Thyroid gland (tissue), 4 donors: ENCODE measurements at places on chromosomes 7 and 10.

GRCh38 chr7:20932785-20933527, 146.3 kb upstream of the SP8 start:
- no peak for DNase-seq

DNA sequence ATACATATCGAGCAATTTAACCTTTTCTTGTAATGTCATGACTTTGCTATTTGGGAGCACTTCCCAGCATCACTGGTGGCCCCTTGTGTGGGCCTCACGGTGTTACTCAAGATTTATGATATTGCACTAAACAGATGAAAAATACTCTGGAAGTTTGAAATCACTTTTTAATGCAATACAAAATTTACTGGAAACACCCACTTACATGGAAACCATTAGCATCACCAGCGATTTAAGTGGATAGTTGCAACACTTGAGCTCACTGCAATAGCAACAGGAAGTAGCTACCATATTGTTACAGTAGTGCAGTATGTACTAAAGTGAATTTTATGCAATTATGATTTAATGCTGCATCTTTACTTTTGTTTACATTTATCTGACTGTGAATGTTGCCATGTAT, 184.4 kb downstream of the MDFIC start:
- no peak for DNase-seq

- DNase-seq, result no peak
Observed at GRCh38 chr7:80830584-80831285, 88.1 kb downstream of the SEMA3C start.

- DNase-seq, result peak; percentile 32
Observed at GRCh38 chr10:71331736-71332135, 12.7 kb downstream of the SLC29A3 start.

DNA sequence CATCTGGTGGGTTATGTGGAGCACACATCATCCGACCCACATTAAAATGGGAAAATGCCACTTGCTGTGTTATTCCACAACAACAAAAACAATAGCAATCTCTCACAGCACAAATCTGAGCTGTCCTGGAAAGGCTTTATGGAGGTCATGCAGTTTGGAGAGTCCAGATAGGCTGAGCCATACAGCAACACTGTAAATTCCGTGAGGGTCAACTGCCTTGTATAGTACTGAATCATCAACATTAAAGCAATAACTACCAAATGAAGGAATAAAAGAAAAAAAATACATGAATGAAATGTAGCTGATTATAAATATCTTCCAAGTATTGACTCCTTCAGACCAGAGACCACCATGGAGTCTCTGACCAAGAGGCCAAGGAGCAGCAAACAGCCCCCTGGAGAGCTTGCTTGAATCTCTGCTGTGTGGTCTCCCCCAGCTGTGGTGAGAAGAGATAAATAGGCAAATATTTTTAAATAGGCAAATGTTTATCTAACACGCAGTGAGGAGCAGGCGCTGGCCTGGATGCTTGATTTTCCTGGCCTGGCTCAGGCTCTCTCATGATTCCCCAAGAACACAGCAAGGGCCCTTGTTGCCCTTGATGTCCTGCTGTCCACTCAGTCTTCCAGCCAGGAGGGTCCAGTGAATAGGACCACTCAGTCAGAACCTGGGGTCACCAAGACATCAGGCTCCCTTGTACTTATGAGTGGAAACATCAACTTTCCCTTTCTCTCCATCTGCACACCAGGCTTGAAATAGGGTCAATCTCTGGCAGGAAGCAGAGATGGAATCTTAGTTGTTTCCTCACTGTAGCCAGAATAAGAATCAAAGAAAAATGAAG, 1021.3 kb downstream of the XPNPEP1 start:
- DNase-seq, result no peak

- DNase-seq, result no peak
Observed at GRCh38 chr7:74338366-74339108, 49.3 kb downstream of the CLIP2 start.

- no peak for DNase-seq
Observed at GRCh38 chr10:18554479-18554878, 96.9 kb downstream of the NSUN6 start.

GRCh38 chr10:52128056-52128683, 185.9 kb upstream of the DKK1 start:
- DNase-seq, result no peak

DNA sequence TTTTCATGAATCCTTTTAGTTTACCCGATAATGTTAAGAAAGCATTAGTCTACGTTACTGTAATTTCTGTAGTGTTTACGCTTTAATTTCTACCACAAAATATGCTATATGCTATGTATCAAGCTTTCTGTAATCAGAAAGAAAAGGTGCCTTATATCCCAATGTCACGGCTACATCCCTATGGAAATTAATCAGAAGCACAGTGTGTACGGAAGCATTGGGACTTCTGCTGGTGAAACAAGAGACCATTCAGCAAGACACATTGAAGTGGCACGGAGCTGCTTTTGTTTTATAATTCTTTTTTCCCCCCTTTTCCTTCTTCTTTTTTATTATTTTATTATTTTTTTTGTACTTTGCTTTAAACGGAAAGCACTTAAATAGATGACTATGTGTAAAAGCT, 31.2 kb upstream of the SH2B2 start:
- DNase-seq, result no peak

- no peak for DNase-seq
Observed at GRCh38 chr7:81886211-81886764, 116.4 kb upstream of the HGF start.

DNA sequence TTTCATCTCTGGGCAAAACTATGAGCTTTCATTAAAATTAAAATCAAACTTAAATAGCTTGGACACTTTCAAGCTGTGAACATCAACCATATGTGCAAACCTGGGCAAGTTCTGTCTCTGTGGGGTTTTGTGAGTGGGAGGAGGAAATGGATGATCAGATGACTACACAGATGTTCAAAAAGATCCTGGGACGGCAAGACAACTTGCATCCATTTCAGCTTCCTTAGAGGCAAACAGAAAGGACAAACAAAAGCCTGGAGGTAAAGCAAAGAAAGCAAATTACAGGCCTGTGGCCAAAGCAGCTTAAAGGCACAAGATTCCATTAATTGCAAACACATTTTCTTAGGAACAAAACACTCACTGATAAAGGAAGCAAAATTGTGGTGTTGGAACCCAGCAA, 222.2 kb downstream of the NEBL start:
- DNase-seq, result no peak

GRCh38 chr10:36393801-36394200, 731.6 kb upstream of the ANKRD30A start:
- DNase-seq, result no peak
